Stimulated activated CD4-positive, alpha-beta T cell treated with anti-CD3 and anti-CD28 coated beads, Interleukin-15, amount 100 ng/mL, for 1 hour (primary cell): ENCODE measurements at places on chromosomes 5 and 9.

DNA sequence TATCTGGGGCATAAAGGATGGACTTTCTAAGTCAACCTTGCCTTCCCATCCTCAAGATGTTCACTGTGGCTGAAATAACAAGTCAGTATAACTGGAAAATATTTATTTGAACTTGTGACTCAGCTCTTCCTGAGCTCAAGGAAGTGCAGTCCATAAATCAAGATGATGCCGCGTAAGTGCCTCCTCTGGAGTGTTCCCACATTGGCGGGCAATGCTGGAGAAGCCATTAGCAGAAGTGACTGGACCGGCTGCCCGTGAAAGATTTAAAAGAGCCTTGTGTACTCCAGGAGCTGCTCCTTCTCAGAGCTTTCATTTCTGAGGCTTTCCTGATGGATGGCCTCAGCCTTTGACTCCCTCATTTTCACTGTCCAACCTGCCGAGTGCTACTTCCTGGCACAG, 17.4 kb downstream of the TMOD1 start:
- DNase-seq = no peak

DNA sequence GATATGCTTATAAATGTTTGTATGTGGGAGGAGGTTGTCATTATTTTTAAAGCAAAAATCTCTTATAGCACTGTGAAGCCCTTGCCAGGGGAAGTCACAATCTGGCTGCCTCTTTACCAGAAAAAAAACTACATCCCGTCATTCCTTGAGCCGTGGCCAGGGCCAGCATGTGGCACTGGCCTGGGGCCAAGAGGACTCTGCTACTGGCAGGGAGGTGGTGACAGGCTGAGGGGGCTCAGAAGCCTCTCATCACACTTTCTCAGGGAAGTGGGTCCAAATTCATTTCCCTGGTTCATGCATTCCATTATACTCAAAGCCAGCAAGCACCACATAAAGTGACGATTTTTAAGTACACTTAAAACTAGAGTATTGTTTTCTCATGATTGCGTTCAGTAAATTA, 457.3 kb downstream of the ZNF608 start:
- no peak for DNase-seq

GRCh38 chr9:107016383-107016782, 153.4 kb downstream of the ZNF462 start:
- no peak for DNase-seq

DNA sequence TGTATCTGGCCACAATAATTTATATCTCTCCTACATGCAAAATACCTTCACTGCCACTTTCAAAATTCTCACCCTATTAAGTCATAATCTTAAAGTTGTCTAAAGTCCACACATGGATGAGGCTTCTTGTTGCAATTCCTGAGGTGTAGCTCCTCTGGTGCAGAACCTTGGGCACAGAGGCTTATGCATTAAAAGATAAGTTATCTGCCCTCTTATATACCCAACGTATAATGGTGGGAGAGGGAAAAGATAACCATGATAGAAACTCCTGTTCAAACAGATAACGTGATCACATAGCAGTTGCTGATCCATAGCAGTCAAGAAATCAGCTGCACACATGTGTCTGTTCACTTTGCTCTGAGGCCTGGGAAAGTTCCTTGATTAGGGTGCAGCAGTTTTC, 1767.0 kb downstream of the MAT2B start:
- no peak for DNase-seq
